ENCODE measurements at places on chromosomes 4 and X. TPM values are rescaled to one million over a fixed set of nuclear protein-coding genes. Genes with fewer than 3 reads are reported as not detected.

RRH gene
- not detected for total RNA-seq

LUZP4 gene
- not detected for total RNA-seq

RIBC1 gene
- total RNA-seq = 0.15 TPM

TCEAL7 gene
- 44.2 TPM for total RNA-seq

KIT gene
- total RNA-seq = 0.17 TPM

MCUB gene
- total RNA-seq = 57.3 TPM

MAPK10 gene
- 4.0 TPM for total RNA-seq

ADGRG2 gene
- under 0.01 TPM for total RNA-seq

HSFX2 gene
- total RNA-seq = not detected

IL1RAPL1 gene
- 0.45 TPM for total RNA-seq

SHROOM4 gene
- total RNA-seq = 0.59 TPM

CEP135 gene
- 4.2 TPM for total RNA-seq

PNMA3 gene
- total RNA-seq = not detected

NPY2R gene
- under 0.01 TPM for total RNA-seq

FHDC1 gene
- 0.17 TPM for total RNA-seq

MAGEC3 gene
- not detected for total RNA-seq

MFAP3L gene
- 0.50 TPM for total RNA-seq

AMELX gene
- not detected for total RNA-seq

ZIC3 gene
- total RNA-seq = not detected

SPANXN3 gene
- total RNA-seq = not detected

REPS2 gene
- 0.74 TPM for total RNA-seq

CT45A3 gene
- total RNA-seq = not detected

CCDC110 gene
- not detected for total RNA-seq

ASB9 gene
- total RNA-seq = 2.0 TPM

MMGT1 gene
- total RNA-seq = 17.3 TPM

RTL9 gene
- total RNA-seq = 0.30 TPM

NCAPG gene
- 28.2 TPM for total RNA-seq

USP38 gene
- 10.7 TPM for total RNA-seq

LDB2 gene
- total RNA-seq = 3.9 TPM

All from bronchus fibroblast of lung (primary cell).